H7 (cell line): ENCODE measurements at places on chromosomes 13 and 19.

- no peak for DNase-seq
Measured at GRCh38 chr19:34357431-34357830, 7.6 kb upstream of the GPI start.

- DNase-seq, result peak; percentile 51
Measured at GRCh38 chr19:49786376-49786820, 19.6 kb downstream of the AP2A1 start.

GRCh38 chr13:62087124-62087523, 671.5 kb upstream of the PCDH20 start:
- DNase-seq, result no peak

GRCh38 chr13:20291675-20292074, 59.6 kb upstream of the GJB6 start:
- no peak for DNase-seq

DNA sequence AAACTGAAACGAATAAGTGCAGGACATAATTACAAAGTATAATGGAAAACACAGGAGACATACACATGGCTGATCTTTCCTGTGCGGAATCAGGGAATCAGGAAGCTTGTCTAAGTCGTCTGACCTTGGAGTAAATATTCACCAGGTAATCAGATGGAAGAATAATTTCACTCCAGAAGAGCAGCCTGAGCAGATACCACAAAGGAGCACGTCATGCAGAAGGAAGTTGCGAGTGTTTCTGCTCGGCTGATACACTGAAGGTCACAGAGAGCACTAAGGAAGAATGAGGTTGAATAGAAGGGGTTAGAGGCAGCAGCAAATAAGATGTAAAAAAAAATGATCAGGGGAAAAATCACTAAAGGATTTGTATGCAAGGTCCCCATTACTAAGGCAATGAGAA, 122.3 kb upstream of the GPC6 start:
- DNase-seq, result no peak

- no peak for DNase-seq
Measured at GRCh38 chr19:39810424-39810823, 23.5 kb downstream of the DYRK1B start.

GRCh38 chr13:113632706-113633484, 25.1 kb downstream of the ATP4B start:
- DNase-seq, result peak; percentile 39
